ENCODE measurements at places on chromosomes 6 and 20. TPM values are rescaled to one million over a fixed set of nuclear protein-coding genes. Genes with fewer than 3 reads are reported as not detected.

PRL gene
- total RNA-seq, result not detected

UBE2C gene
- total RNA-seq, result 423 TPM

HLA-DRB1 gene
- not detected for total RNA-seq

HSPA1L gene
- total RNA-seq, result 0.86 TPM

MLIP gene
- 0.88 TPM for total RNA-seq

VWA7 gene
- total RNA-seq, result 1.5 TPM

WRNIP1 gene
- 51.7 TPM for total RNA-seq

DNA sequence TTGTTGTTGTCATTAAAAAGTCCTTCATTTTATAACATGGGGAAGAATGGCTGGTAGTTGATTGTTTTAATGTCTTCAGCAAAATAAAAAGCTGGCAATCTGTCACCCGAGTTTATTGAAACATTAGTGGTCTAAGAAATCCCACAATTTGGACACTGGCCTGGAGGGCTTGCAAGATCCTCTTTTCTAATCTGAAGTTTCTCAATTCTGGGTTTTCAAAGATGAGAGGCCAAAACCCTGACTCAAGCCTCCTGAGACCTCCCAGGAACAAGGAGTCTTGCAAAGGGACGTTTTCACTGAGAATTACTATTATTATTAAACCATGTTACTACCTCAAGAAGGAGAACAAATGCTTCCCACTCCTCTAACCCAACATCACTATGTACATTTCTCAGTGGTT is 19.5 kb downstream of the MAP1LC3A start:
- no peak for DNase-seq

- DNase-seq, result no peak
These were observed 227.1 kb downstream of the ESR1 start for GRCh38 chr6:152034631-152035030.

GRCh38 chr6:84260926-84261325 is 33.5 kb upstream of the CEP162 start:
- no peak for DNase-seq

- DNase-seq, result no peak
These were observed 84.5 kb upstream of the LRFN2 start for GRCh38 chr6:40671694-40672050.

DNA sequence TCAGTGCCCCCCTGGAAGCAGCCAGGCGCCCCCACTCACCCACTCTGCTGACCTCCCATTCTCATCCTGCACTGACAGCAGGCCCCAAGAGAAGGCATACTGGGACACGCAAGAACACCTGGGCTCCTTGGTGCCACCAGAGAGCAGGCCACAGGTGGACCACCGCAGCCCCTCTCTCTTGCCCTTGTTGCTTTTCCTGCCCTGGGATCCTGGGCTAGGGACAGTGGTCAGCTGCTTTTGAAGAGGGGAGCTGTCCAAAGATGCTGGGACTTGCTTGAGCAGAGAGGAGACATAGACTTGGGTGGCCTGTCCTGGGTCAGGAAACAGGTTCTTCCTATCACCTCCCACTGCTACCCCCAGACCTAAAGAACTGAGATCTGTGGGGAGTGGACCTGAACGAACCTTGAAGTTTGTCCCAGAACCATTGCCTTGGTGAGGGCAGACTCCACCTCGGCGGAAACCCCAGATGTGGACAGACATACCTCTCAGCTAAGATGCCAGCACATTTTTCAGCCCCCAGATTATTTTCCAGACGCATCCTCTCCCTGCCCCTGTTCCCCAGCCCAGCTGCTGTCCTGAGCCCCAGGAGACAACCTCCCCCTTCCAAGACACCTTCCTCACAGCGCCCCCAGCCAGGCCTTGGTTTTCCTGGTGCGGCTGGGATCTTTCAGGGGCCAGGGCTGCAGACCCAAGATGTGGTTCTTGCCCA is 1.1 kb downstream of the GLP1R start:
- DNase-seq, result no peak

DNA sequence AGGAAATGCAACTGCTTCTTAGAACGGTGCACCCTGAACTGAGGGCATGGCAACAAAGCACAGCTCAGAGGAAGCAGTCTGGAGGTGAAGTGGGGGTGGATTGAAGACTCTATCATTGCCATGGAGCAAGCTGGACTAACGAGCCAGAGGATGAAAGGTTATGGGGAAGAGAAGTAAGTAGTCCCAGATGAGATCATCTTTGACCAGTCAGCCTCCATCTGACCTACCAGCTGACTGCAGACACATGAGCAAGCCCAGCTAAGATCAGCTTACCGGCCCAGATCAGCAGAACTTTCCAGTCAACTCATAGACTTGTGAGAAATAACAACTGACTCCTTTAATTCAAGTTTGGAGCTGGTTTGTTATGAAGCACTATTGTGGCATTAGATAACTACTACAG is 9.1 kb upstream of the JAG1 start:
- DNase-seq, result no peak

DNA sequence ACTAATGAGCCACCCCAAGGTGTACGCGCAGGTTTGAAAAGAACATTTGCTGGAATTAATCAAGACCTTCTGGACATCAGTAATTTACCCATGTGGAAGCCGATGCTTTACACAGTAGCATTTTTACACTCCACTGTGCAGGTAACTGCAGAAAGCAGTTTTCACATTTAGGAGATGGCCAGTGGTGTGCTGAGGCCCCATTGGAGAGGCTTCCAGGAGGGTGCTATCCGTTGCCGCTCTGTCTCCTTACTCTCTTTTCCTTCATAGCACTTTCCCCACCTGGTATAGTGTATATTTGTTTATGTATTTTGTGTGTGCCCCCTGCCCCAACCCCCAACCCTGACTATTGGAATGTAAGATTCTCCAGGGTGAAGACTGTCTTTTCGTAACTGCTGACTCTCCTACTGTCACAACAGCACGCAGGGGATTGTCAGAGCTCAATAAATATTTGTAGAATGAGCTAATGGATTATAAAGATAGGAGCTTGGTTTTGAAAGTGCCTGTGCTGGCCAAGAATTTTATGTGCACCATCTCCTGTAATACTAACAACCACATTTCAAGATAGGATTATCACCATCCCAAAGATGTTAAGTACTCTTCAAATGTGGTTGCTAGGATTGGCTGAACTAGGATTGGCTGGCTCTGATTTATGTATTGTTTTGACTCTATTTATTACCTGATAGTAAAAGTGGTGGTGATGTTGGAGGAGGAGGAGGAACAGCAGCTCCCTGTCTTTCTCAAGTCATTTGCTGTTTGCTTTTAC is 74.0 kb upstream of the GLP1R start:
- DNase-seq, result peak; percentile 45

GRCh38 chr20:1815502-1816085 is 79.6 kb upstream of the SIRPA start:
- no peak for DNase-seq

DNA sequence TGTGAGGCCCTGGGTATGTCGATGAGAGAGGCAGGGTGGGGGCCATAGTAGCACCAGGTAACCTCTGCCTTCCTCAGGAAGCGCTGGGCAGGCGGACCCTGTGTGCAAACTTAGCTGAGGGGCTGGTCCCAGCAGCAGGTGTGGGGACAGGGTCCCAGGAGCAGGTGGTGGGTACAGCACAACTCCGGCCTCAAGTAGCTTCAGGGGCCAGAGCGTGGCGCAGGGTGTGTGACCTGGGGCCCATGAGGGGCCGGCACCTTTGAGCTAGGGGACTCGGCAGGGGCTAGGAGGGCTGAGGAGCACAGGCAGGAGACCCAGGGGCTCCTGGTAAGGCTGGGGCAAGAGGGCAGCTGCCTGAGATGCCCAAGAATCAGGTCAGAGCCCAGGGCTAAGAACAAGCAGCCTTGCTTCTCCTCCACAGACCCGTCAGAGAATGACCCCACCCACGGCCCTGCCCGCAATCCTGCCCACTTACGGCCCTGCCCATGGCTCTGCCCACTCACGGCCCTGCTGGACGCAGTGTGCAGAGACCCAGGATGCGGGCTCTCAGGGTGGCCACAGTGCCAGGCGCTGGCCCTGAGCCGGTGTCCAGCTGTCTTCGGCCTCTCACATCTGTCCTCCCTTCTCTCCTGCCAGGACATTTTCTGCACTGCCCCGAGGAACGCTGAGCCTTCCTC is 30.9 kb downstream of the CHRNA4 start:
- no peak for DNase-seq

GRCh38 chr20:57433657-57434389 is 42.6 kb downstream of the RBM38 start:
- DNase-seq, result no peak

GRCh38 chr6:126753606-126754005 is 364.9 kb upstream of the RSPO3 start:
- DNase-seq, result no peak

DNA sequence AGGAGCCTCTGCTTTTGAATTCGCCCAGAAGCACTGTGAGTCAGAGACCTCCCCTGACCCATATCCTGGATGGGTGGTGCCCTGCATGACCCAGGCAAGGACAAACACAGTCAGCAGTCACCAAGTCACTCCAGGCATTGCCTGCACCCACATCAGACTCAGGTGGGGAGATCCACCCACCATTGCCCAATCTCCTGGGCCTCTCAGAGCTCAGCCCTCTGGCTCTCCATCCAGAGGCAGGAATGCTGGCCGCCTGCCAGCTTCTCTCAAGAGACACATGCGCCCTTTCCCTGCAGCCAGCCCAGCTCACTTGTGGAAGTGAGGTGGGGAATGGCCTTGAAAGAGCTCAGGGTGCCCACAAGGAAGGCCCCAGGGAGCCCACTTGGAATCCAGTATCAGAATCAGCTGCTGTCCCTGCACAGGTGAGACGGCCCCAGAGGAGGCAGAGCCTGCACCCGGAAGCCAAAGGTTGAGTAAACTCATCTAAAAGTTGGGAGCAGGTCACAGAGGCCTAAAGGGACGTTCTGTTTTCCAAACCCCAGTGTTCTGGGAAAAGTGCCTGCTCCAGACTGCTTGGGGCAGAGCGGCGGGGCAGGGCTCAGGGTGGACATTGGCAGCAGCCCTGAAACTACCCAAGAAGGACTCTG is 129.8 kb downstream of the PREX1 start:
- DNase-seq, result peak; percentile 72

DNA sequence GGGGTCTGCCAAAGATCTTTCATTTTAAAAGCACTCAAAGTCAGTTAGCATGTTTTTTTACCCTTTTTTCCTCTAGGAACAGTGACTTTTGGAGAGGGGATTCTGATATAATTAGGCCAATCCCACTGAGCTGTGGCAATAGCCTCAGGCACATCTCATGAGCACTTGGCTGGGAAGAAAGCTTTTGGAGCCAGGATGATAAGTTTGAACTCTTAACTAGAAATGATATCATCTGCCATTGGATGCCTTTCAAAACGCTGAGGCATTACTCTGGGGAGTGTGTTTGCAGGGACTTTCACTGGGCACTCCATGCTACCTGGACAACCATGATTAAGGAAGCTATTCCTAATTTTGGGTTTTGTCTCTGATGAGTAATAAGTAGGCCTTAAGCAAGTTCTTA is 3.7 kb downstream of the SCGN start:
- no peak for DNase-seq

DNA sequence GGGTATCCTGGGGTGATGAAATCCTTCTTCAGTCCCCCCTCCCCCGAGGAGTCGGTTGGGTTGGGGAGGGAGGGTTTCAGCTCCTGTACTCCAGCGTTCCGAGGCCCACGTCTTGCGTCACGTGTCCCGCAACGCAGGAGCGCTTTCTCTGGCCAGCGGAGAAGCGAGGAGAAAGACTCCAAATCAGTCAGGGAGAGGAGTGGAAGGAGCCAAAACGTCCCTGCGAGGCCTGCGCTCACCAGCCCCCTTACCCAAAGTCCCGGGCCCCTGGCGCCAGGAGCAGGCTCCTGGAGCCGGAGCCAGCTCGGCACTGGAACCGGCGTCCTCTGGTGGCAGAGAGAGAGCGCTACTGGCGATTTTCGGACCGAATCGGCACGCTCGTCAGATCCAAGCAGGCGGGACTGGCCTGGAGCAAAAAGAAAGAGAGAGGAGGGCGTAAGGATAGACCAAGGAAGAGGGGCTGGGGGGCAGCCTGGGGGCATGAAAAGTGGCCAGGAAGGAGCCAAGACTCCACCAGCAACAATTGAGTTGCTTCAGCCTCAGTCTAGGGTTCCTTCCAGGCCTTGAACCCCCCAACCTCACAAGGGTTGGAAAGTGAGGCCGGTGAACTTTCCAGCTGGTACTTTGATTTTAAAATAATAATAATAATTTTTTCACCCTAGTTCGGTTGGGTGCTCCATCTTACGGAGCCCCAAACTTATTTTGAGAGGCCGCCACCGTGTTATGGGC is at the start of gene GNAS:
GNAS (plus strand) TSS at position 174 of the 729 bp plus-strand sequence.
- DNase-seq, result peak; percentile 71

DNA sequence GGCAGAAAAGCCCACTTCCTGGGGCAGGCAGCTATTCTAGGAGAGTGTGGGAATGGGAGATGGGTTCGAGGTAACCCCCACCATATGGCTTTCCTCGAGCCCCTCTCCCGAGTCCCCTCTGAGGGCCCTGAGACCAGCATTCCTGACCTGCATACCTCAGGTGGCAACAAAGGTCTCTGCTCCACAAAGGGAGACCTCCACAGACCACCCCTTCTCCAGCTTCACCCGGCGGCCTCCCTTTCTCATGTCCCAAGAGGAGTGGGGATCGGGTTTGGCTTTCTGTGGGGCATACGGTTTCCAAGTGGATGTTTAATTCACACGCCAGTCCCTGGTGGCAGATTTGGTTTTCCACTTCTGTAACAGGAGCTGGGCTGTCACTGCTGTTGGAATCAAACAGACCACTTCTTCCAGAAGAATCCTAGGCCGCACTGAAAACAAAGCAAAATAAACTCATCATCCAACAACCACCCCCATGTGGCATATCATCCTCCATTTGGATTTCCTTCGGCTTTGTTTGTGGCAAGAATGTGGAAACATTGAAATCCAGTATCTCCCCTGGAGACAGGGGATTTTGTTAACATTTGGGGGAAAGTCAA is 83.2 kb downstream of the DLL1 start:
- no peak for DNase-seq

DNA sequence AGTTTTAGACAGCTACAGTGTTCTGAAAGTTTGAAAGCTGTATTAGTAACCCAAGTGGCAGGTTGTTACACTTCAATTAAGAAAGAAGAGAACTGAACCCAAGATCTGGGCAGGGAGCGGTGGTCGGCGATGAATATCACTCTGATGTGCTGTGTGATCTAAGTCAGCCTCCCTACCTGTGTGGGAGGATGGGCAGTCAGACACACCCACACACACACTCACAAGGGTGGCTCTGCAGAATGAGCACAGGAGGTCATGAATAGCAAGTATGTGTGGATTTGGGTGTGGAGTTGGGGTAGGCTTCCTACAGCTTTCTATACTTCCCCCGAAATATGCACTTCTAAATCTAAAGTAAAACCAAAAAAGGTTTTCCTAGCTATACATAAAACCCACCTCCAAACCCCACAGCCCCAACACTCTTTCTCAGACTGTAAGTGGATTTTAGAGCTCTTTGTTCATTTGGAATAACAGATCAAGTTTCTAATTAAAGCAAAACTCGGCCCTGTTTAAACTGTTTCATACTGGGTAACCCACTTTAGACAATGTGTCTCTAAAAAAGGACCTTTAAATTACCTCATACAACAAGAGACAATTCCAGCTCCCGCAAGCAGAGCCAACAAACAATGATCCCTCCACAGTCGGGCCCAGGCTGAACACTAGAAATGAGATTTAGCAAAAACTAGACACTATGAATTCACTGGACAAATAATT is 19.4 kb downstream of the TNFRSF21 start:
- no peak for DNase-seq

GRCh38 chr20:19692685-19693119 is 65.4 kb upstream of the RIN2 start:
- DNase-seq, result peak; percentile 55

- DNase-seq, result peak; percentile 75
These were observed 1.1 kb upstream of the JARID2 start for GRCh38 chr6:15244620-15245360.

- no peak for DNase-seq
These were observed 100.0 kb downstream of the ARMC2 start for GRCh38 chr6:108948181-108948661.

- no peak for DNase-seq
These were observed 45.0 kb downstream of the EDN1 start for GRCh38 chr6:12335131-12335527.

- DNase-seq, result no peak
These were observed 704.8 kb upstream of the SLC35B3 start for GRCh38 chr6:9140172-9140571.
